ENCODE measurements at places on chromosomes 7 and 10.
A peak's percentile ranks its signal among the peaks of the same experiment; 100 is the strongest.

DNA sequence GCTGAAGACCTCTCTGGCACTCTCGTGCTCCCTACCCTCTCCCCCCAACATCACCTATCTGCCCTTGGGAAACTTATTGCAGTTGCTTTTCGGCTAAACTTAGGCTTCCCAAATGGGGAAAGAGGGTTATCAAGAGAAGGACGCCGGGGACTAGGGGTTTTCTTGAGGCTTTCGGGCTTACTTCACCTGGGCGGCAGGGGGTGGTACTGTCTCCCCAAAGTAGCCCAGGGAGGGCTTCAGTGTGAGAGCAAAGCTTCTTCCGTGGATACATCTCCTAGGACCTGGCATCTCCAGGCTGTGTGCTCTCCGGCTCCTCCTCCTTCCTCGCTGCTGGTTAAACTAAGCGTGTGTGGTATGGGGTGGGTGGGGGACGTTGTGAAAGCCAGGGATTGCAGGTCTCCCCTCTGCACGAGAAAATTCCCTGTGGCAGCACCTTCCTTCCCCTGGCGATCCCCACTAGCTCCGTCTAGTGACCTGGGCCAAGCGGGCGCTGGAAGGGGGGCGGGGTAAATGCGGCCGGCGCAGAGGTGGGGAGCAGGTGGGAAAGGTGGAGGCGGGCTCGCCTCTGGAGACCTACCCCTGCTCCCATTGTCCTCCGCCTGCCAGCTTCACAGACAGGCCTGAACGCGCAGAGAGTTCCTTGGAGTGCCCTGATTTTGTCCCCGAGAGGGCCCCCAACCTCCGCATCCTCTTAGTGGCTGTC lies 1.1 kb downstream of the PLXDC2 start:
- no peaks in the 10 kb centered on the region for H3K4me1 ChIP-seq
- H3K27ac ChIP-seq = peak overlapping the region; percentile 95
- no peak for DNase-seq

DNA sequence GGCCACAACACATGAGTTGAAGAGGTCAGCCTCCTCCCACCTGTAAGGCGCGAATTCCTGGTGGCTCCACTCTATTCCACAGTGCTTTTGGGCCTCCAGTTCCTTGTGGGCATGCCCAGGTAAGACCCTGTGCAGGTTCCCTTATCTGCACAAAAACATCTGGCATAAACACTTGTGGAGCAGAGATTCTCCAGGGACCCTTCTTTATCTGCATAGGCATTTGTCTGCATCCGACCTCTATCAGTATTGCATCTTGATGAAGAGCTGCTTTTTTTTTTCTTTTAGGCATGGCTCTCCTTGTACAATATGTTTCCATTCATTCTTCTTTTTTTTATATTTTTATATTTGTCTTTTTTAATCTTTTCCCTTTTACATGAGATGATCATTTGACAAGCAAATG lies 58.4 kb downstream of the ANKMY2 start:
- no peaks in the 10 kb centered on the region for H3K36me3 ChIP-seq
- no peak overlapping the region for H3K27ac ChIP-seq
- no peaks in the 10 kb centered on the region for H3K27me3 ChIP-seq
- DNase-seq = no peak

GRCh38 chr10:9061871-9062270 lies 1007.4 kb downstream of the GATA3 start:
- no peaks in the 10 kb centered on the region for H3K27me3 ChIP-seq
- H3K4me3 ChIP-seq = no peak overlapping the region
- no peak for DNase-seq
- H3K36me3 ChIP-seq = no peaks in the 10 kb centered on the region

DNA sequence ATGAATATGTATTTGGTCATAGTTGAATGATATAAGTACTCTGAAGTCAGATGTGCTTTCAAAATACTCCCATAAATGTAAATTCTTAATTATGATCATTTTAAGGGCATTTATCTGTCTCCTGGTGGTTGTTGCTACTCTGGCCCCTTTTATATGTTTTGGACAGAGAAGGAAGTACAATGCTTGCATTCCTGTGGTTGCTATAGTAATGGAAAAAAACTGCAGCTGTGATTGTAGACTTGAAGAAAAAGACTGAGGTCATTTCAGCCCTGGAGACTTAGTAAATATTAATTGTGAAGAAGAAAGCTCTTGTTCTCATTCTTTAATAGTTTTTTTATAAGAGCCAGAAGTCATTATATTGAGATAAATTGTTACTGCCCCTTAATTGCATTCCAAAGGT lies 70.2 kb upstream of the FERD3L start:
- no peaks in the 10 kb centered on the region for H3K36me3 ChIP-seq
- no peak for DNase-seq
- no peak overlapping the region for H3K4me3 ChIP-seq
- no peaks in the 10 kb centered on the region for H3K4me1 ChIP-seq
- no peaks in the 10 kb centered on the region for H3K27me3 ChIP-seq

DNA sequence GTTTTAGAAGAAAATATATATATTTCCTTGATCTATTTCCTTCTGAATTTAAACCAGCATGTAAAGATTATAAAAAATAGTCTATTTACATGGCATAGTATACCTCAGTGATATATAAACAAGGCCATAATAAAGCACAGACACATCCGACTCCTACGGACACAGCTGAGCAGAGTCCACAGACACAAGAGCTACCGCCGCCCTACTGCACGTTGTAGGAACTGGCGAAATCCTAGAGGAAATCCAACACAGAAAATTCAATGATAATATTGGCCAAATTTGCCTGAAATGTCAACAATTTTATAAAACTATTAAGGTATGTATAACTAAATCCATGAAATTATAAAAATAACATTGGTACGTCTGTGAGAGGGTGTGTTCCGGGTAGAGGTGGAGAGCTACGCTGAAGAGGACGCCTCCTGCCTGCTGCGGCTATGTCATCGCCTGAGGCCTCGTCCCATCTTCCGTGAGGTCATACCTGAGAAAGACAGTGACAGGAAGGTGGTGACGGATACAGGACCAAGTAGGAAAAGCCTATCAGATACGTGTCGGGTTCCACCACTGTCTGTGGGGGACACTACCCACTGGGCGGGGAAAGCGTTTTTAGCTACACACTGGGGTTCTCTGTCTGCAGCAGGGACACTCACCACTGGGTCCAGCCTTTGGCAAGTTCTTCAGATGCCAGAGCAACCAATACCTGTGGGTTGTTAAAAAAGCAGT lies 29.3 kb upstream of the NCAPG2 start:
- no peak overlapping the region for H3K4me3 ChIP-seq
- no peak for DNase-seq
- no peaks in the 10 kb centered on the region for H3K4me1 ChIP-seq

GRCh38 chr7:38232502-38233366 lies 40.7 kb downstream of the TARP start:
- DNase-seq = no peak
- peaks cover 10% of the 10 kb centered on the region for H3K36me3 ChIP-seq
- no peak overlapping the region for H3K27ac ChIP-seq
- no peaks in the 10 kb centered on the region for H3K27me3 ChIP-seq
- H3K4me3 ChIP-seq = no peak overlapping the region
